Activated naive CD4-positive, alpha-beta T cell treated with anti-CD3 and anti-CD28 coated beads, Interleukin-2, amount 10 ng/mL, durations not matched to agents 7 days and 5 days (primary cell): ENCODE measurements at places on chromosomes 3 and 15.

GRCh38 chr3:19226479-19226878 lies 78.2 kb downstream of the KCNH8 start:
- DNase-seq, result no peak

GRCh38 chr3:129610276-129610675 lies 3.8 kb upstream of the PLXND1 start:
- DNase-seq, result no peak

GRCh38 chr3:143699424-143699823 lies 148.8 kb downstream of the SLC9A9 start:
- DNase-seq, result no peak

DNA sequence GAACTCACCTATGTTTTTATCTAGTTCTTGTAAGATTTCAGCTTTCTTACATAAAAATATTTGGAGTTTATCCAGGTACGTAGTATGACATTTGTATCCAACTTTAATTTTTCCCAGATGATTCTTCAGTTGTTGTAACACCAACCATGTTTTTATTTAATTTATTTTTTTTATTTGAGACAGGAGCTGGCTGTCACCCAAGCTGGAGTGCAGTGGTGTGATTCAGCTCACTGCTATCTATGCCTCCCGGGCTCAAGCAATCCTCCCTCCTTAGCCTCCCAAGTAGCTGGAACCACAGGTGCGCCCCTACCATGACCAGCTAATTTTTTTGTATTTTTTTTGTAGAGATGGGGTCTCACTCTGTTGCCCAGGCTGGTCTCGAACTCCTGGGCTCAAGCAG lies 6.6 kb downstream of the XYLB start:
- DNase-seq, result no peak

DNA sequence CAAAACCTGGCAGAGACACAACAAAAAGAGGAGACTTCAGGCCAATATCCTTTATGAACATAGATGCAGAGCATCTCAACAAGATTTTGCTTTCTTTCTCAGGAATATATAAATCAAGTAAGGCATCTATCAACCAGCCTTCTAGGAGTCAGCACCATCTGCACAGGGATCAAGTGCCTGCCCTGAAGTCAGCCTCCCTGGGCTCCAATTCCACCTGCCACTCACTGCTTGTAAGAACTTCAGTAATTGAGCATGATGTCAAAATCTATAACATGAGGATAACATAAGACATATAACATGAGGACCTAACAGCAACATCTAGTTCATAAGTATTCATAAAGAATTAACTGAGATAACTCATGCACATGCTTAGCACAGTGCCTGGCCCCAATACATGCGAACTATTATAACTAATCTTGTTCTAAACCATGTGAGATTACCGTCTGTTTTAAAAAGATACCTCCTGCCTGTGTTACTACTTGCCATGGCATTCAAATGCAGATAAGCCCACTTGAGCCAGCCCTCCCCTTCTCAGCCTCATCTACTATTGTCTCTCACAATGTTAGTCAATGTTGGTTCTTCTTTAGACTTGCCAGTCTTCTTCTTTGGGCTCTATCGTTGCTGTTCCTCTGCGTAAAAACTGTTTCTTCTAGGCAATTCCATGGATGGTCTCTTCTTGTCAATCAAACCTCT lies 91.6 kb downstream of the PLD1 start:
- no peak for DNase-seq

- no peak for DNase-seq
Observed at GRCh38 chr15:68302729-68303128, 25.2 kb downstream of the FEM1B start.

DNA sequence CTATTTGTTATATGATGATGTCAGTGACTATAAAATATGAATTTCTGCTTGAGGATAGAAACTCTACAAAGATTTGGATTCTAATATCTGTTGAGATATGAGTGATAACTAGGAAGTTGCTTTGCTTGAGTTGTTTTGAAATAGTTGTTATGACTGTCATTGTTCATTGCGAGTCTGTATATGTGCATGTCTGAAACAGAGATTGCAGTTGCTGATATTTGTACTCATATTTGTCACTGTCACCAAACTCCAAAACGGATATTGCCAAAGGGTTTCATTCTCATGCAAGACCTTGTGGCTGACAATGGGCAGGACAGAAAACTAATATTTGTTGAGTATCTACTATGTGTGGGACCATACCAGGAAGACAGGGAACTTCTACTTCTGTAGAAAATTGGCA lies 240.2 kb downstream of the CD47 start:
- DNase-seq, result no peak

- DNase-seq, result no peak
Observed at GRCh38 chr15:70708839-70709238, 54.5 kb downstream of the UACA start.

DNA sequence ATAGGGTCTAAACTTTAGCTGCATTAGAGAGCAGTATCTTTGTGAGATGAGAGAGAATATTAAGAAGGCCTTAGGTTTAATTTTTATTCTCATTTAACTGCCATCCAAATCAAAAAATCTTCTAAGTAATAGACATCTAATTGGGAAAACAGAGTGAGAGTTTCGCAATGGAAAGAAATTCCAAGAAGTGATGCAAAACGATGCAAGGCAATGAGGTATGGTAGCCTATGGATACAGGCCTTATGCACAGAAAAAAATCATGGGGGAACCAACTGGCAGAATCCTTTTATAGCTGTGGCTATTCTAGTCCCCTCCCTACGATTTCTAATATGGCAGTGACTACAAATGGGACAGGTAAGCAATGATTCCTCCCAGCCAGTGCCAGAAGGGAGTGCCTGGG lies 225.9 kb downstream of the GREM1 start:
- DNase-seq, result no peak

GRCh38 chr3:49378249-49378895 lies 20.2 kb upstream of the GPX1 start:
- no peak for DNase-seq

GRCh38 chr3:53342353-53342752 lies 5.0 kb downstream of the DCP1A start:
- DNase-seq, result no peak

DNA sequence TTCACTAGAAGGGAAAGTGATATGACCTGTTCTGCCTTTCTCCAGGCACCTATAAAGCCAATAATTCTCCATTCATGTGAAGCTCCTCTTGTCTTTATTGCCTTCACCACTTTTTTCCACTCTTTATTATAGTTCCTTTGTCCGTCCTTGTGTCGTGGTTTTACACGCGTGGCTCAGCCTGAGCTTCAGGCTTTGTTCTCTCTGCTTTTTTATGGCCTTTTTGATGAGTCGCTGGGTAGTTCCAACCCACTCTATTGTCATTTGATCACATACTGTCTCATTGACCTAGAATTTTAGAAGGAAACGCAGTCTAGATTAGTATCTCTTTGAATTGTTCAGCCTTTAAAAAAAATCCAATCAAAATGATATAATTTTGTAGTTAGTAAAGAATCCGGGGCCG lies 403.2 kb downstream of the PTPRG start:
- DNase-seq, result no peak
